ENCODE measurements at places on chromosomes 1 and 21. TPM values are rescaled to one million over a fixed set of nuclear protein-coding genes. Genes with fewer than 3 reads are reported as not detected.
A peak's percentile ranks its signal among the peaks of the same experiment; 100 is the strongest.

RNU1-1 gene
- 2,807 TPM for total RNA-seq

PRRX1 gene
- total RNA-seq: not detected

NPHS2 gene
- not detected for total RNA-seq

DENND1B gene
- total RNA-seq: 7.8 TPM

ERICH3 gene
- not detected for total RNA-seq

GRCh38 chr1:6625584-6626149 is 999 bp downstream of the THAP3 start:
- peak overlapping the region; percentile 89 for H3K4me3 ChIP-seq
- no peak for DNase-seq
- H3K4me1 ChIP-seq: no peaks in the 10 kb centered on the region
- no peak overlapping the region for H3K27ac ChIP-seq
- no peaks in the 10 kb centered on the region for H3K27me3 ChIP-seq
- peaks cover 70% of the 10 kb centered on the region for H3K36me3 ChIP-seq

DNA sequence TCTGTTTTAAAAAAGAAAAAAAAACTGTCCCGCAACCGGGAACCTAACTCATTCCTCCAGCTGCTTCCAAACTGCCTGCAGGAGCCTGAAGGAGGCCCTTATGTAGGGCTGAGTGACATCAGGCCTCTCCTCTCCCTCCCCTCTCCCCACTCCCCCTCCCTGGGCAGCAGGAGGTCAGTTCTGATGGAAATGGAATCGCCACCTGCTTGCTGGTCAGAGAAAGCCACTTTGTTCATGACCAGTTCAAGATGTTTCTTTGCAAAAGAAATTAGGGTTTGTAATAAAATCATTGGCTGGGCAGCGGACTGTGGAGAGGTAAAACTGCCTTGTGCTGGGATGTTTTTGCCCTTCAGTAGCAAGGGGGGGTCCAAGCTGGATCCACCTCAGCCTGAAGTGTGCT is at the start of gene MAP1LC3C:
Gene MAP1LC3C, minus strand, starts transcription at position 73 of the 400 bp plus-strand sequence. CDS start 90 bp downstream, outside the sequence.
- H3K4me1 ChIP-seq: peaks cover 3% of the 10 kb centered on the region
- H3K27me3 ChIP-seq: peaks cover 5% of the 10 kb centered on the region
- H3K4me3 ChIP-seq: peak within 1 kb of the TSS; percentile 62
- peak; percentile 77 for DNase-seq
- no peaks in the 10 kb centered on the region for H3K36me3 ChIP-seq
- no peak within 1 kb of the TSS for H3K27ac ChIP-seq

DNA sequence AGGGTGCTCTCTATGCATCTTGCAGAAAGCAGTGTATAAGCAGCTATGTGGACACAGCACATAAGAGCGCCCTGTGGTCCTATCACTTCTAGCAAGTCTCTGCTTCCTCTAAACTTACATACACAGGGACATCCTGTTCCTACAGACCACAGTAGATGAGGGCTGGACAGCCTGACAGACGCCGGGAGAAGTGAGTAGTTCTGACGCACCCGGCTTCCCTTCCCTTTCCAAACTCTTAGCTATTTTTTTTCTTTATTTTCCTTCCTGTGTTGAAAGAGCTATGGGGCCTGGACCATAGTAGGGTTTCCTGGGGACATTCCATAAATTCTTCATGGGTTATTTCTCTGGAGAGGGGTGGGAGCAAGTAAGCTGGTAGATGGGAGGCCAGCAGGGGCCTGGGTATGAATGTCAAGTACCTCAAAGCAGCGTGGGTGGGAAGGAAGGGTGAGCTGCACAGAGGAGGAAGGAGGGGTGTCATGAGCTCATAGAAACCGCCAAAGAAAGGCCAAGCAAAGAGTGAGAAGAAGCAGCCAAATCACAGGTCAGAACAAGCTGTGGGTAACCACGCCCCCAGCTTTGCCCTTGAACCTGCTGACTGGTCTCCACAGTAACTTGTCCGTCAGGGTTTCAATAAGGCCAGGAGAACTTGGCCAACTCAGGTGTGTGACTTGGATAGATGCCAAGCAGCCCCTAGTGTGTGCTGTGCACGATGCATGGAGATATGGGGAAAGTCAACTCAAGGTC is 36.6 kb downstream of the PLXNA2 start:
- peak; percentile 56 for DNase-seq
- peaks cover 93% of the 10 kb centered on the region for H3K36me3 ChIP-seq
- H3K27me3 ChIP-seq: no peaks in the 10 kb centered on the region
- peaks cover 36% of the 10 kb centered on the region for H3K4me1 ChIP-seq
- H3K27ac ChIP-seq: no peak overlapping the region

- no peaks in the 10 kb centered on the region for H3K4me1 ChIP-seq
- no peak overlapping the region for H3K4me3 ChIP-seq
- H3K36me3 ChIP-seq: peaks cover 7% of the 10 kb centered on the region
- DNase-seq: no peak
These were observed 45.2 kb downstream of the MIGA1 start for GRCh38 chr1:77824694-77825093.

GRCh38 chr1:247385283-247385682 is 30.7 kb upstream of the NLRP3 start:
- no peak for DNase-seq
- H3K4me1 ChIP-seq: no peaks in the 10 kb centered on the region
- no peak overlapping the region for H3K27ac ChIP-seq
- no peaks in the 10 kb centered on the region for H3K27me3 ChIP-seq
- no peaks in the 10 kb centered on the region for H3K36me3 ChIP-seq
- no peak overlapping the region for H3K4me3 ChIP-seq

DNA sequence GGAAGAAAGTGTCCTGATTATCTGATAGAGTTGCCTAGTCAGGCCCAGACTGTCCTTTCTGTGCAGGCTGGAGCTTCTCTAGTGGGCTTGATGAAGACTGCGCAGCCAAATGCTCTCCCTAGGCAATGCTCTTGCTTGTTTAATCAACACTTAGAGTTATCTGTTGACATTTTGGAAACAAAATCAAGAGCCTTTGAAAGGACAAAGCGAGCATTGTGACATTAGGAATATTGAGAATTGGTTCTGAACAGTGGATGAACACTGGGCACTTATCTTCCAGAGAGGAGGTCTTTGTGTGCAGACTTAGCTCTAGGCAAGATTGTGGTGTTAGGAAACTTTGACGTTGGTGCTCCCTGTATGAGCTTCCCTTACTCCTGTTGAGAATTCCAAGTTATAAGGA is 94.5 kb downstream of the DNTTIP2 start:
- no peaks in the 10 kb centered on the region for H3K27me3 ChIP-seq
- H3K36me3 ChIP-seq: no peaks in the 10 kb centered on the region
- no peak overlapping the region for H3K27ac ChIP-seq
- no peak for DNase-seq

DNA sequence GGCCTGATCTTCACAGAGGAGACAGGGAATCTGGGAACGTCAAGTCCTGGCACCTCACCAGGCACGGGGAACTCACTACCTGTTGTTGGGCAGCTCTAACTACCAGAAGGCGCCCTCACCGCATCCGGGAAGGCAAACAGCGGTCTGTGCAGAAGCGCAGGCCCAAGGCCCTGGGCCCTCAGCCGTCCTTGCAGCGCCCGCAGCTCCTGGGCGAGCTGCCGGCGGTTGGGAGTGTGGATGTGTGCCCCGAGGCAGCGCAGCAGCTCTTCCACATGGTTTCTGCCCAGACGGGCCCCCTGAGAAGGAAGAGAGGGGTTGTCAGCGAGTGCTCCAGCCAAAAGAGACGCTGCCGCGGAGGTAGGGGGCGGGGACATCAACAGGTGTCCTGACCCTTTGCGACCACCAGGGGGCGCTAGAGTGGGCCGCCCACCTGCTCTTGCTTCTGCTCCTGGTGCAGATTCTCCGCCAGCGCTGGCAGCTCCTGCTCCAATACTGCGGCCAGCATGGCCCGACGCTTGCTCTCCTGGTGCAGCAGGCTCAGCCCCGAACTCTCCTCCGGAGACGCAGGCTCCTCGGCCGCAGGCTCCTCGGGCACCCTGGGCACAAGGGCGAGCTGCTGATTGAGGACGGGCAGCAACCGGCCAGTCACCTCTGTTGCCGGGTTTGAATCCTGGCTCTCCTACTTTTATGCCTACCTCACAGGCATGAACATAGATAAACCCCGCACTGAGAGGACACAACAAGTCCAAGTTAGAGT is 9.3 kb downstream of the MAP3K6 start:
- no peaks in the 10 kb centered on the region for H3K4me1 ChIP-seq
- H3K4me3 ChIP-seq: no peak overlapping the region
- no peak overlapping the region for H3K27ac ChIP-seq
- peak; percentile 95 for DNase-seq
- H3K27me3 ChIP-seq: peaks cover 44% of the 10 kb centered on the region
- H3K36me3 ChIP-seq: no peaks in the 10 kb centered on the region

GRCh38 chr1:82979593-82980236 is 1019.2 kb downstream of the TTLL7 start:
- H3K4me1 ChIP-seq: no peaks in the 10 kb centered on the region
- H3K27me3 ChIP-seq: no peaks in the 10 kb centered on the region
- H3K4me3 ChIP-seq: no peak overlapping the region
- H3K27ac ChIP-seq: no peak overlapping the region

- no peak for DNase-seq
- no peak overlapping the region for H3K27ac ChIP-seq
- H3K36me3 ChIP-seq: no peaks in the 10 kb centered on the region
- H3K4me1 ChIP-seq: no peaks in the 10 kb centered on the region
These were observed 286.3 kb upstream of the C1orf105 start for GRCh38 chr1:172134087-172134731.

- no peaks in the 10 kb centered on the region for H3K4me1 ChIP-seq
- no peak overlapping the region for H3K27ac ChIP-seq
- H3K27me3 ChIP-seq: no peaks in the 10 kb centered on the region
- DNase-seq: no peak
- H3K4me3 ChIP-seq: no peak overlapping the region
- no peaks in the 10 kb centered on the region for H3K36me3 ChIP-seq
These were observed 5.2 kb upstream of the PLA2G2D start for GRCh38 chr1:20124456-20125057.

Data from endodermal cell (in vitro differentiated cells).